ENCODE measurements at places on chromosomes 16 and 17. TPM values are rescaled to one million over a fixed set of nuclear protein-coding genes. Genes with fewer than 3 reads are reported as not detected.

GRCh38 chr16:14289692-14290340 lies 218.7 kb downstream of the MRTFB start:
- DNase-seq = peak; percentile 53

GRCh38 chr16:12098429-12099310 lies 122.1 kb downstream of the SNX29 start:
- DNase-seq = no peak

GRCh38 chr17:79258041-79258440 lies 183.4 kb downstream of the ENGASE start:
- DNase-seq = no peak

- DNase-seq = no peak
Measured at GRCh38 chr16:15996432-15997109, 47.2 kb downstream of the ABCC1 start.

TP53TG3 gene
- not detected for total RNA-seq

JPT2 gene
- 106 TPM for total RNA-seq

GNAO1 gene
- total RNA-seq = 2.5 TPM

ZSCAN10 gene
- 0.15 TPM for total RNA-seq
